ENCODE measurements at places on chromosomes 16 and 17.

- DNase-seq, result no peak
Observed at GRCh38 chr17:61813211-61813610, 50.1 kb downstream of the BRIP1 start.

DNA sequence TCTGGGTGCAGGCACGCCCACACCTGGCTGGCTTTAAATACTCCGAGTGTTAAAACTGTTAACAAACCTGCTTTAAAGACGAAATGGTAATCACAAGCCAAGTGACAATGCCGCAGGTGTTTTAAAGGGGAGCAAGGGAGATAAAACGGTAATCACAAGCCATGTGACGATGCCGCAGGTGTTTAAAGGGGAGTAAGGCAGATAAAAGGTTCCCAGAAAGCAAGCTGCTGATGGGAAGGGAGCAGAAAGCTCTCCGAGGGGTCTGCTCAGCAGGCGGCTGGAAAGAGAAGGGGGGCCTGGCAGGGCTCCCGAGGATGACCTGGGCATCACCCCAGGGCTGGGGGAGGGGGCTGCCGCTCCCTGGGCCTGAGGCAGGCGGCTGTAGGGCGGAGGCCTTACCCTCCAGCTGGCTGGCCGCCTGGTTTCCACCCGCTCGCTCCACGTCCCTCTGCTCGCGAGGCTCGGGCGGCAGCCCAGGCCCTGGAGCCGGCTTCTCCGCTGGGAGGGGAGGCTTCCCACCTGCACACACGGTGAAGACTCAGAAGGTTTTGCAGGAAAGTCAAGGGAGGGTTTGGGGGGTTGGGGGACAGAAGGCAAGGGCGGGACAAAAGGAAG lies 12.1 kb downstream of the NDUFAF8 start:
- DNase-seq, result no peak

- DNase-seq, result no peak
Observed at GRCh38 chr17:19311016-19311415, 51.5 kb downstream of the B9D1 start.

DNA sequence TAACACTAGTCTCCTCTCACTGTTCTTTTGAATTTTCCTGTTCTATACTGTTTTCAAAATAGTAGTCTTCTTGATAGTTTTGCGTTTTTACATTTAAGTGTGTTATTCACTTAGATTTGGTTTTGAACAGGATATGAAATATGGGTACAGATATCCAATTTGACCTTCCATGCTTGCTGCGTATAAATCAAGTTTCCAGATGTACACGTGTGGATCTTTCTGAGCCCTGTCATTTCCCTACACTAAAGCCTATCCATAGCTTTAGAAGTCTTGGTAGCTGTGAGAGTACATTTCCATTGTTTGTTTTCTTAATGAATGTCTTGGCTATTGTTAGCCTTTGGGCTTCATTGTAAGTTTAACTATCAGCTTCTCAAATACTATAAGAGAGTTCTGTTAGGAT lies 20.4 kb downstream of the CYLD start:
- DNase-seq, result no peak

DNA sequence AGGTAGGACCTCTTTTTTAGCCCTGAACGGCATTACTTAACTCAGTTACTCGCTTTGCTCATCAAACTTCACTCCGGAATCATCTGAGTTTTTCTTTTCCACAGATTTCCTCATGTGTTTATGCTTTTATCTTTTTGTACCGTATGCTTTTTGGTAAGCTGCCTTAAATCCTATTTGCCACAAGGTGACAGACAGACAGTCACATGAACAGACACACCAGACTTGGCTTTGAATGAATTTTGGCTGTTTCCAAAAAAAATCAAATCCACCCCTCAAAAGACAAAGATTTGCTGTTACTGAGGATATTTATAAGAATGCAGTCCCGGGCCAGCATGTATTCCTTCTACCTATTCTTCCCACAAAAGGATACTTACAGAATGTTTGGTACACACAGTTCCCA lies 10.9 kb downstream of the GAS7 start:
- DNase-seq, result no peak

- DNase-seq, result no peak
Observed at GRCh38 chr17:13864521-13864920, 204.8 kb upstream of the COX10 start.

- peak; percentile 20 for DNase-seq
Observed at GRCh38 chr16:54930005-54930868, at the start of gene IRX5. IRX5 (plus strand) TSS chr16:54930865; CDS start chr16:54931199, 334 bp downstream.

All from anterior cingulate cortex (tissue), 58 donors.